Iris pigment epithelial cell (primary cell): ENCODE measurements at places on chromosomes 6 and 20.

GRCh38 chr6:19312241-19312978, 524.8 kb upstream of the ID4 start:
- DNase-seq: no peak

- no peak for DNase-seq
Measured at GRCh38 chr6:157550114-157550989, 169.4 kb downstream of the ZDHHC14 start.

- DNase-seq: no peak
Measured at GRCh38 chr6:17712576-17712975, 5.9 kb upstream of the NUP153 start.

DNA sequence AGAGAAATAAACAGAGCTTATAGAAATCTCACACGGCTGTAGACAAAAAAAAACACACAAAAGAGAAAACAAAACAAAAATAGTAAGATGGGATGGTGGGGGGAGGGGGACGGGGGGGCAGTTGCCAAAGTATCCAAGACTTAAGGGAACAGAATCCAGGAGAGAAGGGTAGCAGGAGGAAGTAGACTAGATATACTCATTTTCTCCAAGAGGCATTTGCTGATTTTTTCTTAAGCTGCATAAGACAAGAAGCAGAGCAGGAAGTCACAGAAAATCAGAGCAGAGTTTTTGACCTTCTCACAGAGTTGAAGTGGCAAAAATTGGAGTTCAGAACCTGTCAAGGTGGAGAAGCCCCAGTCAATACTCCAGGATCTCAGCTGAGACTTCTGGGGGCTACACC, 237.7 kb downstream of the HIVEP2 start:
- no peak for DNase-seq

GRCh38 chr20:62977613-62978560, 25.4 kb downstream of the SLC17A9 start:
- DNase-seq: no peak
